IMR-90 (cell line): ENCODE measurements at places on chromosomes 12 and 14. TPM values are rescaled to one million over a fixed set of nuclear protein-coding genes. Genes with fewer than 3 reads are reported as not detected.

GRCh38 chr14:97106609-97107008 lies 309.4 kb downstream of the VRK1 start:
- no peaks in the 10 kb centered on the region for H3K36me3 ChIP-seq
- no peaks in the 10 kb centered on the region for H3K4me1 ChIP-seq
- H3K27ac ChIP-seq = no peak overlapping the region
- DNase-seq = no peak
- H3K27me3 ChIP-seq = no peaks in the 10 kb centered on the region
- H3K4me3 ChIP-seq = no peak overlapping the region

DNA sequence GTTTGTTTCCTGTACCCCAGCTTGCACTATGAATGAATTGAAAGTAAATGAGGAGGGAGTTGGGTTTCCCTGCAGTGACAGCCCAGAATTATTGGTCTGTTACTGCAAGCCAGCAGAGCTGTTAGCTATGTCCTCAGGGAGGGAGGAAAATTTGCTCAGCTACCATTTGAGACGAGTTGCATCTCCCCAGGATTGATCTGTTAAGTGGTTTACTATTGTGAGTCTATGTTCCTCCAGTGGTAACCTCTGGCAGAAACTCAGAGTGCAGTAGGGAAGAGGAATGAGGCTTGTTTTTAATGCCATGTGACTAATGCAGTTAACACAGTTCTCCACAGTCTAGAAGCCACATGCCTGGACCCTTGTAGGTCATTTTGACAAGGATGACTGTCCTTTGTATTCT lies 173.9 kb downstream of the SLC15A4 start:
- no peak for DNase-seq
- no peak overlapping the region for H3K27ac ChIP-seq
- no peak overlapping the region for H3K4me3 ChIP-seq

- no peak overlapping the region for H3K4me3 ChIP-seq
- H3K27ac ChIP-seq = no peak overlapping the region
- no peaks in the 10 kb centered on the region for H3K4me1 ChIP-seq
Observed at GRCh38 chr14:32537166-32537565, 208.1 kb downstream of the AKAP6 start.

SERPINA4 gene
- not detected in 2 replicates for total RNA-seq

CDH24 gene
- total RNA-seq = 3.6 and 3.9 TPM in 2 replicates

GRCh38 chr12:123671876-123672275 lies 963 bp downstream of the TCTN2 start:
- H3K27me3 ChIP-seq = no peaks in the 10 kb centered on the region
- peak; percentile 71 for DNase-seq
- H3K36me3 ChIP-seq = peaks cover 4% of the 10 kb centered on the region
- H3K4me3 ChIP-seq = peak overlapping the region; percentile 80; the same call in 1 of the 2 replicates

DNA sequence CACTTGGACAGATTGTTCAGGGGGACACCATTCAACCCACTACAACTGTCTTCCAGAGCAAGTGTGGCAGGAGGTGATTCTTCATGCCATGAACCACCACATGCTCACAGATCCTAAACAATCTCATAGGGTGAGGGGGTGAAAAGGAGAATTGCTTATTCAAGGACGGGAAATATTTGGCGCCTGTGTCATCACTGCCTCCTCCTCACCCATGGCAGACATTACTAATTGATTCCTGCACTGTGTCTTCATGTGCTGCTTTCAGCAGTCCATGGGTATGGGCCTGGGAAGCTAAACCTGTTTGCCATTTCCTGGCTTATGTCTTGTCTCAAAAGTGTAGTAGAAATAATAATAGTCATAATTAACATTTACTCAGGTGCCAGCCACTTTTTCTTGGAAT lies 31.3 kb downstream of the MMAB start:
- peaks cover 1% of the 10 kb centered on the region; the same call in 1 of the 2 replicates for H3K36me3 ChIP-seq
- H3K27ac ChIP-seq = no peak overlapping the region
- H3K27me3 ChIP-seq = no peaks in the 10 kb centered on the region; the same call in 1 of the 2 replicates
- DNase-seq = peak; percentile 66

KCNA1 gene
- not detected in 2 replicates for total RNA-seq

GRCh38 chr14:77640756-77641533 lies 24.5 kb upstream of the SPTLC2 start:
- no peaks in the 10 kb centered on the region for H3K27me3 ChIP-seq
- no peaks in the 10 kb centered on the region for H3K36me3 ChIP-seq
- H3K4me3 ChIP-seq = no peak overlapping the region
- peaks cover 8% of the 10 kb centered on the region for H3K4me1 ChIP-seq
- peak; percentile 35 for DNase-seq

NGB gene
- total RNA-seq = not detected in 2 replicates

DNA sequence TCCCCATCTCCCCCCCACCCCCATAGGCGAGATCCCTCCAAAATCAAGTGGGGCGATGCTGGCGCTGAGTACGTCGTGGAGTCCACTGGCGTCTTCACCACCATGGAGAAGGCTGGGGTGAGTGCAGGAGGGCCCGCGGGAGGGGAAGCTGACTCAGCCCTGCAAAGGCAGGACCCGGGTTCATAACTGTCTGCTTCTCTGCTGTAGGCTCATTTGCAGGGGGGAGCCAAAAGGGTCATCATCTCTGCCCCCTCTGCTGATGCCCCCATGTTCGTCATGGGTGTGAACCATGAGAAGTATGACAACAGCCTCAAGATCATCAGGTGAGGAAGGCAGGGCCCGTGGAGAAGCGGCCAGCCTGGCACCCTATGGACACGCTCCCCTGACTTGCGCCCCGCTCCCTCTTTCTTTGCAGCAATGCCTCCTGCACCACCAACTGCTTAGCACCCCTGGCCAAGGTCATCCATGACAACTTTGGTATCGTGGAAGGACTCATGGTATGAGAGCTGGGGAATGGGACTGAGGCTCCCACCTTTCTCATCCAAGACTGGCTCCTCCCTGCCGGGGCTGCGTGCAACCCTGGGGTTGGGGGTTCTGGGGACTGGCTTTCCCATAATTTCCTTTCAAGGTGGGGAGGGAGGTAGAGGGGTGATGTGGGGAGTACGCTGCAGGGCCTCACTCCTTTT lies 2.7 kb downstream of the GAPDH start:
- H3K4me3 ChIP-seq = peak overlapping the region; percentile 66; the same call in 1 of the 2 replicates
- H3K4me1 ChIP-seq = peaks cover 17% of the 10 kb centered on the region

DNA sequence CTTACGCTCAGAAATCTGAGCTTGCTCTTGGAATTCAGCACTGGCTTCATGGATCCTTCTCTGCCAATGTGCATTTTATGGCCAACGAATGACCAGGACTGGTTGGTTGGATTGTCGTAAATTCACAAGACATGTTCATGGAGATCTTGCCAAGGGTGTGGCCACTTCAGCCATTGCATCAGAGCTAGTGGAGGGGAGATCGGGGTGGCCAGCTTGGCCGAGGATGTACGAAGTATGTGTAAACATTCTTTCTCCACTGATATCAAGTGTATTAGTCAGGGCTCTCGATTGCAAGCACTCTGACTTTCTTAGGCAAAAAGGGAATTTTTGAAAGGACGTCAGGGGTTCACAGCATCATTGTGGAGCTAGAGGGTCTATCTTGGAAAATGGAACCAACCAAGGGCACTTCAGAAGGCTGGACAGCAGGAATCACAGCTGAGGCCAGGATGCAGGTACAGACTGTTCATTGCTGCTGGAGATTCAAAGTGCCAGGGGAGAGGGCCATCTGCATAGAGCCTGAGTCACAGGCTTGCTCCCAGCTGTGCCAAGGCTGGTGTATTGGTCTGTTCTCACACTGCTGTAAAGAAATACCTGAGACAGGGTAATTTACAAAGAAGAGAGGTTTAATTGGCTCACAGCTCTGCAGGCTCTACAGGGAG lies 32.9 kb upstream of the ADGRD1 start:
- H3K4me1 ChIP-seq = 0 out of 2 replicates have a peak, but pooled peaks cover 1% of the 10 kb centered on the region
- H3K27ac ChIP-seq = no peak overlapping the region
- DNase-seq = peak; percentile 59
- H3K36me3 ChIP-seq = no peaks in the 10 kb centered on the region
- peaks cover 3% of the 10 kb centered on the region for H3K27me3 ChIP-seq
- H3K4me3 ChIP-seq = no peak overlapping the region

MDGA2 gene
- total RNA-seq = not detected in 2 replicates

DNA sequence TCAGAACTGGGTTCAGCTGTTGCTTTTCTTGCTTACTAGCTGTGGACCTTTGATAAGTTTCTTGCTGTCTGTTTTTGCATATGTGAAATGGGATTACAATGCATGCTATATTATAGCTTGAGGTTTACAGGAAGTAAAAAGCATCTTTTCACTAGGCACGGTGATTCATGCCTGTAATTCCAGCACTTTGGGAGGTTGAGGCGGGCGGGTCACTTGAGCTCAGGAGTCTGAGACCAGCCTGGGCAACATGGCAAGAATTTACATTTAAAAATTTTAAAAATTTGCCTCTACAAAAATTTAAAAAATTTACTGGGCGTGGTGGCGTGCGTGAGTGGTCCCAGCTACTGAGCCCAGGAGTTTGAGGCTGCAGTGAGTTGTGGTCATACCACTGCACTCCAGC lies 42.0 kb downstream of the CALM1 start:
- no peaks in the 10 kb centered on the region for H3K36me3 ChIP-seq
- H3K27ac ChIP-seq = no peak overlapping the region
- H3K4me1 ChIP-seq = no peaks in the 10 kb centered on the region
- no peak overlapping the region for H3K4me3 ChIP-seq

- H3K4me1 ChIP-seq = peaks cover 2% of the 10 kb centered on the region; the same call in 1 of the 2 replicates
- no peak overlapping the region for H3K4me3 ChIP-seq
- no peak for DNase-seq
- H3K27me3 ChIP-seq = no peaks in the 10 kb centered on the region
Observed at GRCh38 chr12:1740161-1740948, 49.5 kb downstream of the ADIPOR2 start.

RTL1 gene
- not detected in 2 replicates for total RNA-seq

DNA sequence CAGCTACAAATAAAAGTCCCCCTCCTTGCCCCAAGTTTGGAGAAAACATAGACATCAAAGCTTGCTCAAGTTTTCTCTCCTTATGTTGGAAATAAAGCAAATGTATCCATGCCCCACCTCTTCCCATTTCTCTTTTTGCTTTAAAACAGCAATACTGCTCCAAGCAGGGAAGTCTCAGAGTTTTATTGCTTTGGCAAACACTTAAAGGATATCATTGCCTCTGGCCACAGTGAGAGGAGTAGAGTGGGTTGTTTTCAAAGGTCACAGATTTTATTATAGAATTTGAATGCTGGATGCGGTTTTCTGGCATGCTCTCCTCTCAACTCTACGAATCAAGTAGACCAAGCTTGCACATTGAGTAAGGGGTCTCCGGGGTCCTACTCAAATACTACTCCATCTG lies 149.7 kb downstream of the TTC7B start:
- H3K27ac ChIP-seq = no peak overlapping the region
- H3K27me3 ChIP-seq = no peaks in the 10 kb centered on the region
- no peak overlapping the region for H3K4me3 ChIP-seq
- DNase-seq = no peak

GRCh38 chr14:50798048-50798421 lies 32.9 kb downstream of the NIN start:
- no peak for DNase-seq
- no peak overlapping the region for H3K27ac ChIP-seq
- no peak overlapping the region for H3K4me3 ChIP-seq
- no peaks in the 10 kb centered on the region for H3K27me3 ChIP-seq
- H3K4me1 ChIP-seq = peaks cover 23% of the 10 kb centered on the region

DNA sequence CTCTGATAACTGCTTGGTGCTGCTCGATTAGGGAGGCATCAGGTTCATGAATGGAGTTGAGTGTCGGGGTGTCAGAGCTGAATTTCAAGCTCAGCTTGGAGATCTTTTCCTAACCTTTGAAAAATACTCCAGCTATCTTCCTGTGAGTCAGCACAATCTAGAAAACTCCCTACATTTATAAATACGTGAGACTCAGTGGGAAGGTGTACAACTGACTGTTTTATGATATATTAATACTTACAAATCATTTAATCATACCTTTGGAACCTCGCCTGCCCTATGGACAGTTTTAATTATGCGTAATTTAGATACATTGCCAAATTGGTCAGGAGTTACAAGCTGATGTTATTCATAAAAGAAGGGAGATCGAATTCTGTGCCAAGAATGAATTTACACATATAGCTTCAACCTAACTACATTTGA lies 961 bp downstream of the CMAS start:
- H3K4me3 ChIP-seq = peak overlapping the region; percentile 94
- H3K36me3 ChIP-seq = no peaks in the 10 kb centered on the region
- peaks cover 2% of the 10 kb centered on the region; the same call in 1 of the 2 replicates for H3K4me1 ChIP-seq
- H3K27me3 ChIP-seq = no peaks in the 10 kb centered on the region
- peak overlapping the region; percentile 73 for H3K27ac ChIP-seq

GRCh38 chr14:68263563-68264259 lies 444.1 kb downstream of the RAD51B start:
- H3K27me3 ChIP-seq = no peaks in the 10 kb centered on the region
- H3K27ac ChIP-seq = no peak overlapping the region
- DNase-seq = peak; percentile 53
- H3K36me3 ChIP-seq = no peaks in the 10 kb centered on the region
- no peak overlapping the region for H3K4me3 ChIP-seq

DNA sequence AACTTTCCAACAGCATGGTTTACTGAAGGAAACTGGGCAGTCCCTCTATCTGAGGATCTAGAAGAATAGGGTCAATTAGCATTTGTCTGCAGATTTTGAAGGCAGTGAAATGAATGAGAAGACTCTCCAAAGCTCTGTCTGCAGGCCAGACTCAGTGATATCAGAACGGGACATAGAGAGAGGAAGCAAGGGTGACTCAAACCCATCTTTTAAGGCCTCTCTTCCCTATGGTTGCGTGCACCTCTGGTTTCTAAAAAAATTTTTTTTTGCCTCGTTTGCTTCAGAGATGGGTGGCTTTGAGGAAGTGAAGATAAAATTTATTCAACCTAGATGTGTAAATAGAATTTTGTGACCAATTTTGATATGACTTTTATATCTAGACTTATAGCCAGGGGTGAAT lies 71.9 kb upstream of the HOXC13 start:
- H3K27ac ChIP-seq = no peak overlapping the region
- H3K27me3 ChIP-seq = peaks cover 4% of the 10 kb centered on the region
- H3K4me3 ChIP-seq = no peak overlapping the region
- no peak for DNase-seq
- no peaks in the 10 kb centered on the region for H3K4me1 ChIP-seq

GRCh38 chr12:69682110-69682755 lies 16.9 kb downstream of the BEST3 start:
- H3K4me1 ChIP-seq = peaks cover 2% of the 10 kb centered on the region; the same call in 1 of the 2 replicates
- H3K27me3 ChIP-seq = no peaks in the 10 kb centered on the region; the same call in 1 of the 2 replicates
- no peaks in the 10 kb centered on the region for H3K36me3 ChIP-seq
